ENCODE measurements at places on chromosomes 12 and 14. TPM values are rescaled to one million over a fixed set of nuclear protein-coding genes. Genes with fewer than 3 reads are reported as not detected.
A peak's percentile ranks its signal among the peaks of the same experiment; 100 is the strongest.

DNA sequence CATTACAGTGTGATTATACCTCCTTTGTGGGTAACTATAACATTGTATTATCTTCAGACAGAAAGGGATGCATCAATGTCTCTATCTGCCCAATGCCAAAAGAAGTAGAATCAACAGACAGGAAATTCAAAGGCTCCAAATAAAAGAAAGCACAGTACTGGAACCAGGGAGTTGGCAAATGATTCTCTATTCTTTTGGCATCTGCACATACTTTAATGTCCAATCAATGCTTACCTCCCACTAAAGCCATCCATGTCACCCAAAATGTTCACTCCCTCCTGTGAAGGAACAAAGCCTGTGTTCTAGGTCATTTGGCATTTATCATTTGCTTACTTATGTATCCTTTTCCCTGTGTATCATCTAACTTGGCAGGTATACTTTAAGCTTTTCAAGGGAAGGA lies 36.7 kb downstream of the KIF21A start:
- H3K4me1 ChIP-seq: no peaks in the 10 kb centered on the region
- H3K36me3 ChIP-seq: no peaks in the 10 kb centered on the region
- no peak overlapping the region for H3K4me3 ChIP-seq
- no peaks in the 10 kb centered on the region for H3K27me3 ChIP-seq
- H3K27ac ChIP-seq: no peak overlapping the region

DNA sequence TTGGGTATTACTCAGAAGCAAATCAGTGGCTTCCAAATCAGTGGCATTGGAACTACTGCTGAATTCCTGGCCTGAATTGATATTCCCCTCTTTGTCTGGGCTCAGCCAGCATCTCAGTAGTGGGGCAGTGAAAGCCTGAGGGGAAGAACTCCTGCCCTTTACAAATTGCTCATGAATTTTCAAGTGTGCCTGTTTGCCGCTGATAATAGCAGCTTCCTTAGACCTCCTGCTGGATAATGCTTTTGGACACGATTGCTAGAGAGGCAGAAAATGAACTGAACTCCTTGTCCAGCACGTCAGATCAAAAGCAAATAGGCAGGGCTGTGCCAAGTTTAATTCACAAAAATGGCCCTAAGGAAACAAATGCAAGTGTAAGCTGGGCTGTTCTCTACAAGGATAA lies 91.3 kb upstream of the GZMB start:
- H3K27me3 ChIP-seq: no peaks in the 10 kb centered on the region
- H3K36me3 ChIP-seq: no peaks in the 10 kb centered on the region
- no peak overlapping the region for H3K4me3 ChIP-seq
- no peak overlapping the region for H3K27ac ChIP-seq
- no peaks in the 10 kb centered on the region for H3K4me1 ChIP-seq

GRCh38 chr12:111768159-111768895 lies 1.6 kb downstream of the ALDH2 start:
- peaks cover 20% of the 10 kb centered on the region for H3K4me1 ChIP-seq
- DNase-seq: no peak
- H3K27me3 ChIP-seq: no peaks in the 10 kb centered on the region
- H3K27ac ChIP-seq: peak overlapping the region; percentile 87
- H3K4me3 ChIP-seq: peak overlapping the region; percentile 65
- no peaks in the 10 kb centered on the region for H3K36me3 ChIP-seq

LALBA gene
- not detected for total RNA-seq

- no peaks in the 10 kb centered on the region for H3K36me3 ChIP-seq
- no peak overlapping the region for H3K4me3 ChIP-seq
- no peak overlapping the region for H3K27ac ChIP-seq
- no peaks in the 10 kb centered on the region for H3K27me3 ChIP-seq
These were observed 22.2 kb downstream of the FCF1 start for GRCh38 chr14:74735125-74735524.

Data from colonic mucosa (tissue), 4 donors.